ENCODE measurements at places on chromosomes 12 and 14. TPM values are rescaled to one million over a fixed set of nuclear protein-coding genes. Genes with fewer than 3 reads are reported as not detected.

Gene PPM1H
- 0.07 TPM for polyA plus RNA-seq

Gene FAM186B
- 0.13 TPM for polyA plus RNA-seq

Gene TSPAN19
- 0.06 TPM for polyA plus RNA-seq

Gene LRRC10
- not detected for polyA plus RNA-seq

Gene ACOT6
- not detected for polyA plus RNA-seq

Gene DHH
- not detected for polyA plus RNA-seq

Gene TNFAIP2
- polyA plus RNA-seq, result 0.71 TPM

Gene SLC17A8
- polyA plus RNA-seq, result not detected

Gene ZFHX2
- 0.18 TPM for polyA plus RNA-seq

Gene CD9
- 922 TPM for polyA plus RNA-seq

Gene AQP6
- polyA plus RNA-seq, result 0.57 TPM

Gene OASL
- polyA plus RNA-seq, result 4.5 TPM

Gene TCL1B
- not detected for polyA plus RNA-seq

Gene C14orf132
- polyA plus RNA-seq, result 0.53 TPM

Gene KLRD1
- polyA plus RNA-seq, result under 0.01 TPM

Gene PRIMA1
- not detected for polyA plus RNA-seq

Gene ALG10B
- 4.5 TPM for polyA plus RNA-seq

Gene PIWIL1
- 0.13 TPM for polyA plus RNA-seq

Gene DNAJC22
- polyA plus RNA-seq, result not detected

Gene PTPRR
- polyA plus RNA-seq, result 2.9 TPM

Gene SYCP3
- 0.13 TPM for polyA plus RNA-seq

Gene GYS2
- not detected for polyA plus RNA-seq

Gene ADAM20
- polyA plus RNA-seq, result 0.08 TPM

Gene ESYT1
- polyA plus RNA-seq, result 140 TPM

Gene CORO1C
- 268 TPM for polyA plus RNA-seq

Gene LTBP2
- polyA plus RNA-seq, result 40.7 TPM

Gene POLE2
- 4.0 TPM for polyA plus RNA-seq

Gene WNT1
- polyA plus RNA-seq, result not detected

Gene B3GNT4
- 2.3 TPM for polyA plus RNA-seq

Gene KRT75
- 59.4 TPM for polyA plus RNA-seq

Gene C14orf93
- polyA plus RNA-seq, result 6.4 TPM
